Keratinocyte (primary cell): ENCODE measurements at places on chromosomes 1 and 21.

- no peak overlapping the region for H3K27ac ChIP-seq
- H3K27me3 ChIP-seq, result no peaks in the 10 kb centered on the region
- H3K4me3 ChIP-seq, result no peak overlapping the region
Measured at GRCh38 chr1:56032096-56032676, 547.2 kb downstream of the PLPP3 start.

DNA sequence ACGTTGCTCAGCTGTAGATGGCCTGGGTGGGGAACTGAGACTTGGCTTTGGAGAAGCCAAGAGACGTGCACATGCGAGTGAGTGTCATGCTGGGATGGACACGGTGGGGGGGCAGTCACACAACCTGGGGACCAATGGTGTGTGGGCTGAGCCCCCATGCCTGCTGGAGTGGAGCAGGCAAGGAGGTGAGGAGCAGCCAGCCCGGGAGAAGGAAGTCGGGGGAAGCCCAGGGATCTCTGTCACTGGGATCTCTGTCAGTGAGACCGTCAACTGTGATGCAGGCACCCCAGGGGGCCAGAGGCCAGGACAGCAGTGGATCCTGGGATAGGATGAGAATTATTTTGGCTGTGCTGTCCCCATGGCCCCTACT is 11.0 kb upstream of the ZNF669 start:
- DNase-seq, result no peak
- H3K27me3 ChIP-seq, result peaks cover 15% of the 10 kb centered on the region
- no peak overlapping the region for H3K27ac ChIP-seq

- peaks cover 19% of the 10 kb centered on the region for H3K4me1 ChIP-seq
- peak overlapping the region; percentile 66 for H3K4me3 ChIP-seq
- H3K36me3 ChIP-seq, result peaks cover 6% of the 10 kb centered on the region
- DNase-seq, result no peak
- peak overlapping the region; percentile 93 for H3K27ac ChIP-seq
Measured at GRCh38 chr1:145917595-145917994, 922 bp downstream of the PEX11B start.

DNA sequence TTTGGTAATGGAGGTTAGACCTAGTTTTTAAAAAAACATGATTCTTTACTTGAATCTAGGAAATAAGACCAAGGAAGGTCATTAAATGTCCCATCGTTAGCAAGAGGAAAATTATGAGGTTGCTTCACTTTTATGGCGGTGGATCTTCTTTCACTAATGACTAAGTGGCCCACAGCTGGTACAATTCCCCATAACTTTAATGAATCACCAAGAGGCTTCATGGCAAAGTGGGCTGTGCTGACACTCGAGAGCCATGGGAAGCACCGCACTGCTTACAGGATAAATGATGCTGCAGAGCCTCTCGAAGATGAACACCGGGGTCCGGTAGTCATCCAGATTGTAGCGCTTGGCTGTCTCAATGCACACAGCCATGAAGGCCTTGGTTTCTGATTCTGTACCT is 108.8 kb downstream of the UBR4 start:
- DNase-seq, result no peak
- H3K27me3 ChIP-seq, result no peaks in the 10 kb centered on the region
- no peak overlapping the region for H3K27ac ChIP-seq
- no peaks in the 10 kb centered on the region for H3K4me1 ChIP-seq
- peaks cover 52% of the 10 kb centered on the region for H3K36me3 ChIP-seq
- no peak overlapping the region for H3K4me3 ChIP-seq

DNA sequence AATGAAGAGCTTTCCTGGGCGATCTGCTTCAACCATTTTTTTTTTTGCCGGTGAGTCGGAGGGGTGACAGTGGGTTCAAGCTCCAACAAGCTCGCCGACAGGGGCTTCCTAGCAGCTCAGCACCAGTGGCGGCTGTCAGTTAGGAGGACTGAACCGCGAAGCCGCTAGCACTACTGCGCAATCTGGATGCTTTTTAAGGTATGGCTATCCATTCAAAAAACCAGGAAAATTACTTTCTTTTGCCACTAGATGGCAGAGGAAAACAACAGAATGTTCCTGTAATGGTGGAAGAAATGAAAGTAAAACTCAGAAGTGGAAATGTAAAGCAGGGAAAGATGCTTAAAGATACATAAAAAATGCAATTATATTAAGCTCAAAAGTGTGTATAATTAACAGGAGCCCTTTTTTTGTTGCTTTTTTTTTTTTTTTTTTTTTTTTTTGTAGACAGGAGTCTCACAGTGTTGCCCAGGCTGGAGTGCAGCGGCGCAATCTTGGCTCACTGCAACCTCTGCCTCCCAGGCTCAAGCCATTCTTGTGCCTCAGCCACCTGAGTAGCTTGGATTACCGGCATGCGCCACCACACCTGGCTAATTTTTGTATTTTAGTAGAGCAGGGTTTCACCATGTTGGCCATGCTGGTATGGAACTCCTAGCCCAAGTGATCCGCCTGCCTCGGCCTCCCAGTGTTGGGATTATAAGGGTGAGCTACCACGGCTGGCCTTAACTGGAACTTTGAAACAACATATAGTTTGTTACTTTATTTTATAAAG is 8.5 kb downstream of the KYAT3 start:
- H3K4me3 ChIP-seq, result no peak overlapping the region
- peaks cover 24% of the 10 kb centered on the region for H3K4me1 ChIP-seq
- H3K27ac ChIP-seq, result peak overlapping the region; percentile 92
